ENCODE measurements at places on chromosomes 11 and 22. TPM values are rescaled to one million over a fixed set of nuclear protein-coding genes. Genes with fewer than 3 reads are reported as not detected.

The VSIG10L2 gene
- not detected for total RNA-seq

DNA sequence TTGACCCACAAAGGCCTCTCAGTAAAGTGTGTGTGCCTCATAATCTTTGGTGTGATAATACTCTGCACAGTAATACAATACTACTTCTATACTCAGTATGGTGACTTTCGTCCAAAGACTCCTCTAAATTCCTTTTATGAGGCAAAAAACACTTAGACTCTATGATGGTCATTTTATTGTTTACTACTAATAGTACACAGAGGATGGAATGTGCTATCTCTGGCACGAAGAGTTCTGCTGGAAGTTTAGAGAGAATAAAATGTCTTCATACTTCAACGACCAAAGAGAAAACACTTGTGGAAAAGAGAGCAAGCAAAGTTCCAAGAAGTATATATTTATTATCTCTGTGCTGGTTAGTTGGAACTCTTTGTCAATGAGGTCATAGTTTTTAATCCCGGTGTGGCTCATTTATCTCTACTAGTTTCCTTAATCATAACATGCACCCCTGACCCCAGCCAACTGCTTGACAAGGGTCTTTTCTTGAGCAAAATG is 7.5 kb upstream of the CSTF3 start:
- H3K27me3 ChIP-seq, result no peaks in the 10 kb centered on the region
- no peaks in the 10 kb centered on the region for H3K36me3 ChIP-seq
- H3K27ac ChIP-seq, result no peak overlapping the region
- DNase-seq, result no peak
- no peaks in the 10 kb centered on the region for H3K4me1 ChIP-seq

DNA sequence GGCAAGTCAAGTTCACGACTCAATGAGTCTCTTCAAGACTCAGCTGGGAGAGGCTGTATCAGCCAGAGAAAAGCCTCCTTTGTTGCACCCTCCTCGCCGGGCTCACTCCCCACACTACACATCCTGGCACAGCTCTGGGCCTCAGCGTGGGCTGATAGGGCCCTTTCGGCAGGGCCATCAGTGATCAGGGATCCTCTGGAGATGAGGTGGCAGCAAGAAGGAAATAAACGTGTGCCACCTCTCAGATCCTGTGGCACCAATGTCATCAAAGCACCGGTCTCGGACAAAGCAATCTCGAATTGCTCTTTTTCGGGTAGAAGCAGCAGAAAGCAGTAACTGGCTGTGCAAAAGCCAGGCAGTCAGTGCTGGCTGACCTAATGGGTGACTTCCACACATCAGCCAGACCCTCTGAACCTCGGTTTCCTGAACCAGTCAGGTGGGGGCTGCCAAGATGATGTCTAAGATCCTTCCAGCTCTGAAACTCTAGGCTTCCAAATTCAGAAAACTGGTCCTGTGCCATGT is 2.1 kb downstream of the EHD1 start:
- peaks cover 15% of the 10 kb centered on the region for H3K27me3 ChIP-seq
- H3K27ac ChIP-seq, result no peak overlapping the region
- no peak for DNase-seq
- H3K4me1 ChIP-seq, result peaks cover 20% of the 10 kb centered on the region

DNA sequence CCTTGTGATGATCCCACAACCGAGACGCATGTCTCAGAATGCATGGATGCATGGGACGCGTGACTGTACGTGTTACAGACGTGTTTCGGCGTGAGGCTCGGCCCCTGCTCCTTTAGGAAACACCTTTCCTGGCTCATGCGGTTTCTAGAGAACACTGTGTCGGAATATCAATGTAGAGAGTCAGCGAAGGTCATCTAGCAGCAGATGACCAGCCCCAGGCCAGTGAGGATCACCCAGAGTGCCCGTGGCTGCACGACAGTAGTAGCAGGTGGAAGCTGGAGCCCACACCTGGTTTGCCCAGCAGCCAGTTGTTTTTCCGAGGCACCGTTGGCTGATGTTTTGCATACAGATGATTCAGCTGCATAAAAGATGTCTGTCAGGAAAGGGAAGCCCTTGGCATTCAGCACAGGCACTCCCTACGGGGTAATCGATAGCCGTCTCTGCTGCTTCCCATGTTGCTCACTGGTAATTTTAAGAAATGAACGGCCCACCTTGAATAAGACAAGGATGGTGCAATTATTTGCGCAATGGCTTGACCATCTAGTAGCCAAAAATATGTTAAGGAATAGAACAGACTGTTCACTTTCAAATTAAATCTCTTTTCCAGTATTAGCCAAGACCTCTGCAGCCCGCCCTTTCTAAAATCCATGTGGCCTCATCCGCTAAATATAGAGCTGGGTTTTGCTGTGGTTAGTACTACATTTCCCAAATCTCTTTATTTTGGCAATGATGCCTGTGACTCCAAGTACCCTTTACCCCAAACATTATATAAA is 1.1 kb upstream of the CLTCL1 start:
- peaks cover 2% of the 10 kb centered on the region for H3K27me3 ChIP-seq
- no peak overlapping the region for H3K27ac ChIP-seq
- no peak for DNase-seq
- no peaks in the 10 kb centered on the region for H3K36me3 ChIP-seq

The DDX25 gene
- 7.5 TPM for total RNA-seq

- H3K27ac ChIP-seq, result no peak overlapping the region
- H3K4me1 ChIP-seq, result peaks cover 5% of the 10 kb centered on the region
- H3K36me3 ChIP-seq, result peaks cover 17% of the 10 kb centered on the region
- no peak for DNase-seq
- H3K27me3 ChIP-seq, result peaks cover 5% of the 10 kb centered on the region
- no peak overlapping the region for H3K4me3 ChIP-seq
Measured at GRCh38 chr11:66432597-66432996, 6.1 kb downstream of the MRPL11 start.

GRCh38 chr11:65821107-65821506 is 12.7 kb upstream of the SNX32 start:
- no peaks in the 10 kb centered on the region for H3K36me3 ChIP-seq
- H3K4me1 ChIP-seq, result no peaks in the 10 kb centered on the region
- DNase-seq, result no peak

- H3K4me1 ChIP-seq, result peaks cover 7% of the 10 kb centered on the region
- DNase-seq, result no peak
- H3K27ac ChIP-seq, result no peak overlapping the region
- H3K4me3 ChIP-seq, result no peak overlapping the region
Measured at GRCh38 chr22:49534386-49534785, 293.3 kb downstream of the BRD1 start.
